ENCODE measurements at places on chromosomes 7 and 10.
A peak's percentile ranks its signal among the peaks of the same experiment; 100 is the strongest.

DNA sequence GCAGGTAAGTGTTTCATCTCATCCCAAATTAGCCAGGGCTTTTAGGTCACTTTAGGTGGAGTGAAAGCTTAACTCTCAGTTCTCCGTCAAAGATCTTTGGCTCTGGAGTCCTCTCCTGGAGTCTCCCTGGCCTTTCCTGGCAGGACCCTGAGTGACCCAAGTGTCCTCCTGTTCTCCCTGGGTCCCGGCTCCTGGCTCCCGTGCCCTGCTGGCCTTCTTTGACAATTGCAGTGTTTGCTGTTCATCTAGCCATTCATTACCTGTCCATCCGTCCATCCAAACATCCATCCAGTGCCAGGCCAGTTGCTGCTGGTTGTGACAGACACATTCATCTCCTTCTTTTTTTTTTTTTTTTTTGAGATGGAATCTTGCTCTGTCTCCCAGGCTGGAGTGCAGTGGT lies 6.2 kb upstream of the TPST1 start:
- DNase-seq = no peak

DNA sequence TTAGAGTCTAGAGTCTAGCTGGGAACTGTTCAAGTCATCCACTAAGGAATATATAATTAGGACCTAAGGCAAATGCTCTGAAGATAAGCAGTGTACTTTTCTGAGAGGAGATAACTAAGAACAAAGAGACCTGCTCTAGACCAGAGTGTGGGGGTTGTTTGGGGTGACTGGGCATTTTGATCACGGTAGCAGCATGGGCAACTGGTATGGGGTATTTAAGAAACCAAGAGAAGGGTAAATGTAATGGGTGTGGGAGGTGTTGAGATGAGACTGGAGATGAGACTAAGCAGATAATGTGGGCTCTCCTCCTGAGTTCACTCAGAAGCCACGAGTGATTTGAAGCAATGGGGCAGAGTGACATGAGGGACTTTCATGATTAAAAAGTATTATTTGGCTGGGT lies 1082.9 kb downstream of the GATA3 start:
- DNase-seq = no peak

DNA sequence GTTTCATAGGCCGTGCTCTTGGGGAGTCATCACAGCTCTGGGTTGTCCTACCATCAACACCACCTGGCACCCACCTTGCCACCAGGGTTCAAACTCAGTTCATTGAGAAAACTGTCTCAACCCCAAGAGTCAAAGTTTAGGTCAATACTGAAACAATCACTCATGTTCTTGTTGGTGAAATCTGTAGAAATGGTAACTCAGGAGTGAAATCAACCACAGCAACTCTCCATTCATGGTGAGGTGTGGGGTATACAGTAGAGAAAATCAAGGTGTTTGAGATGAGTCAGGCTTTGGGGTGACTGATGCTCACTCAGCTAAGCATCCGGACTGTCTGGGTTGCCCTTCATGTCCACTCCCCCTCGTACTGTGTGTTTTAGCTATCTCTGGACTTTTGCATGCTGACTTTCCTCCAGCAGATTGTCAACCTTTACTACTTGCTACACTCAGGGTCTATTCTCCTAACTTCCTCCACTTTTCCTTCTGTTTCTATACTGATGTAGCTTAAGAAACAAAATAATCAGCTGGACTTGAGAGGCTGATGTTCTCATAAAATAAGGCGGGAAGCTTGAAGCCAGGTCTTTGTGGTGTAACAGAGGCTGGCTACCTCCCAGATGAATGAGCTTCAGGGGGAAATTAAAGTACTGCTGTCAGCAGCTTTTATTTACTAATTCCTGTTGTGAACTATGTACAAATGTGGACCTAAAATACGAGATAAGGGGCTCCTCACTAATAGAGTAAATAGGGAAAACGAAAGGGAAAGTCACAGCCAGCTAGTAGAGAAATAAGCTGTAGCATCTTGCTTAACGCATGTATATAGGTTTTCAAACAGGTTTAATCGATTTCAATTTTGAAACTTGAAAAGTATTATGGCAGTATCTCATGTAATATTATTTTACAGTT lies 173.6 kb upstream of the AKR1E2 start:
- no peak for DNase-seq

- no peak for DNase-seq
Measured at GRCh38 chr10:101484175-101484745, 103.8 kb downstream of the POLL start.

DNA sequence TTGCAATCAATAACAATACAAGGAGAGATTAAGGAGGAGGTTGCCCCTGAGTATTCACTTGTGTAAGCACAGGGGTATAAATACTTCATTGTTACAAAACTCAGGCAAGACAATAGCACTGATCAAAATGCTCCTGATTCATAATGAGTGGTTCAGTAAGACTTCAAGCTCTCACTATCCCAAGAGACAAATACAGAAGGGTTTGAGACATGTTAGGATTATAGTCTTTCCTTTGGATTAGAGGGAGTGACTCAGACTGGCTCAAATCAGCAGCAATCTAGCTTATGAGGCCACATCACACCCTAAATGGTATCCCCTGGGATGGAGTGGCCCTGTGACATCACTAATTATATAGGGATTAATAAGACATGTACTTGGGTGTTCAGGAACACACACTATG lies 167.2 kb upstream of the HGF start:
- no peak for DNase-seq

- DNase-seq = no peak
Measured at GRCh38 chr10:93977442-93977841, 16.3 kb upstream of the PLCE1 start.

DNA sequence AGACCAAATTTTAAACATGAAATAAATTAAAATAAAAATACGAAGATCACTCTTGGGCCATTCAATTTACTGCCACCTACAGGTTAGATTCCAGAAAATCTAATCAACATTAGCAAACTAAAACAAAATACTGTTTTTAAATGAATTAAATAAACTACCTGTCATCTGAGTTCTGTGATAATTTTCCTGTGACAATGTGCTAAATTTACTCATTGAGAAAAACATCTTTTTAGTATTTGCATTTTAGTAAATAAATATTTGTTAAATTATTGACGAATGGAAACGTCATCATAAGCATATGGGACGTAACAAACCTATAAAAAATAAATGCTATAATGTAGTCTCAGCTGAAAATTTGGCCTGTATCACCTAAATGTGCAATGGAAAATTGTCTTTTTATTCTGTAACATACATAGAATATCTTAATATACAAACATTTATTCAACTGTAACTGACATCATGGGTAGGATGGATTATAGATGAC lies 72.1 kb downstream of the ITGB8 start:
- peak; percentile 16 for DNase-seq

DNA sequence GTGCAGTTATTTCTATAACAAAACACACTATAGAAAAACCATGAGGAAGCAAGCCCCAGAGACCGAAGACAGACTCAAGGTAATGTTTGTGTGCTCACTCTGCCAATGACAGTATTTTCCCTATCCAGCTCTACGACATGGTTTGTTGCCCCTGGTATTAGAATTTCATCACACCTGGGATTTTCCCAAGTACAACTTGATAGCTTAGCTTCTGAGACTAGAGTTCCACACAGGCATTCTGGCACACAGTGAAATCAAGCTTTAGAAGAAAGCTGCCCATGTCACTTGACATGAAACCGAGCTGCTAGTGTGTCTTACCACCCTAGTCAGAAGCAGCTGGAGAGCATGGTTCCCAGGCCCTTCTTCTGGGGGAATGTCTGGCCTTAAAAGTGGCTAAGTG lies 44.1 kb upstream of the AKR1E2 start:
- DNase-seq = no peak

GRCh38 chr7:90607196-90607595 lies 11.1 kb downstream of the CDK14 start:
- no peak for DNase-seq

GRCh38 chr7:155527664-155528063 lies 18.7 kb downstream of the CNPY1 start:
- no peak for DNase-seq

- DNase-seq = no peak
Measured at GRCh38 chr7:30434140-30434799, 44.3 kb downstream of the NOD1 start.

DNA sequence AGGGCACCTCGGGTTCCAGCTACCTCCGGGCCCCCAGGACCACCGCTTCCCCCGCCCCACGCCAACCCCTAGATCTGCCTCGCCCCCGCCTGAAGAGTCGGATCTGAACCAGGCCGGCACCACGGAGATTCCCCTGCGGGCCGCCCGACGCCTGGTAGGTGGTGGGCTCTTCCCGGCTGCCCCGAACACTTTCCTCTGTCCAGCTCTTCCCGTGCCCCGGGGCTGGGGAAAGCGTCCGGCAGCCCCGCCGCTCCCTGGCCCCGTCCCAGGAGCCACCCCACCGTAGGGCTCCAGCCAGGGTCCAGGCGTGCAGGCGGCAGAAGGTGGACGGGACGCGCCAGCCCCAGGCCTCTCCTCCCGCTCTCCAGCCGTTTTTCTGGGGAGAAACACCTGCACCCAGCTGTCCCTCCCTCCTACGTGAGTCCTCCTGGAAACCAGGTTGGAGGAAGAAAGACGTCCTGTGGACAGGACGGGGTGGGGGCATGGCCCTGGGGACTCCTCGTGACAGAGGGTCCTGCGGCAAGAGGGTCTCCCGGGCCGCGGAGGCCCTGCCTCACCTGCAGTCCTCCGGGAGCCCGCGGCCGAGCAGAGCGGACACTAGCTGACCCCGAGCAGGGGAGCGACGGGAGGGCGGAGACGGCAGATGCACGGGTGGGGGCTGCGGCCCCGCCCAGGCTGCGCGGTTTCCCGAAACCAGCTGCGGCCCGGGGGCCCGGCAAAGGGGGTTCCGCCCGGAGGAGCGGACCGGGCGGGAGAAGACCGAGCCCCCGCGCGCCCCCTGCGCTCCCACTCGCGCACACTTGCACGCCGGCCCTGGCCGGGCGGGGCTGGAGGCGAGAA lies at the start of gene TMEM176B:
TSS of gene TMEM176B (minus strand) at position 624 of the 840 bp plus-strand sequence. CDS start 3,795 bp downstream, outside the sequence.
- no peak for DNase-seq

Data from SW 1271 (cell line).